ENCODE measurements at places on chromosomes 5 and 9.

- no peak for DNase-seq
Measured at GRCh38 chr5:95916687-95917085, 45.0 kb downstream of the ELL2 start.

GRCh38 chr9:69308206-69308931 is 16.6 kb upstream of the ENTREP1 start:
- no peak for DNase-seq

DNA sequence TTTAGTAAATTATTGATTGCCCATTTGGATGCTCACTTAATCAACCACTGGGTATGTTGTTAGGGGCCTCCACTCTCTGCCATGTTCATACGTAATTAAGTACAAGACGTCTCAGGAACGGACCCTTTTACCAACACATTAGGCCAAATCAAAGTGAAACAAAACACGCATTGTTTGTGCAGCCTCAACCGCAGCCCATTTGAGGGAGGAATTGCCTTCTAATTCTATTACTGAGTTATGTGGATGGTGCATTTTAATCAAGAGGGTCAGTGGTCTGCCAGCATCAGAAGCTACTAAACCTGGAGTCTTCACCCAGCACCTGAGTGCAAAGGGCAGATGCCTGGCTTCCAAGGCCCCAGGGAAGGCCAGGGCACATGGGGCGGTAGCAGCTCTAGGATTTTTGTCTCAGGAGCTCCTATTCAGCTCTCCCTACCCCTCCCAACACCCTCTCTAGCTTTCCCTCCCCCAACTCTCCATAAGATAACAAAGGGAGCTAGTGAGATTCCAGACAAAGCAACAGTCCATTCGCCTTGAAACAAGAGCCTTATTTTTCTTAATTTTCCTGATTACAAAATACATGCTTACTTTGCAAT is 7.9 kb upstream of the MED27 start:
- DNase-seq, result no peak

DNA sequence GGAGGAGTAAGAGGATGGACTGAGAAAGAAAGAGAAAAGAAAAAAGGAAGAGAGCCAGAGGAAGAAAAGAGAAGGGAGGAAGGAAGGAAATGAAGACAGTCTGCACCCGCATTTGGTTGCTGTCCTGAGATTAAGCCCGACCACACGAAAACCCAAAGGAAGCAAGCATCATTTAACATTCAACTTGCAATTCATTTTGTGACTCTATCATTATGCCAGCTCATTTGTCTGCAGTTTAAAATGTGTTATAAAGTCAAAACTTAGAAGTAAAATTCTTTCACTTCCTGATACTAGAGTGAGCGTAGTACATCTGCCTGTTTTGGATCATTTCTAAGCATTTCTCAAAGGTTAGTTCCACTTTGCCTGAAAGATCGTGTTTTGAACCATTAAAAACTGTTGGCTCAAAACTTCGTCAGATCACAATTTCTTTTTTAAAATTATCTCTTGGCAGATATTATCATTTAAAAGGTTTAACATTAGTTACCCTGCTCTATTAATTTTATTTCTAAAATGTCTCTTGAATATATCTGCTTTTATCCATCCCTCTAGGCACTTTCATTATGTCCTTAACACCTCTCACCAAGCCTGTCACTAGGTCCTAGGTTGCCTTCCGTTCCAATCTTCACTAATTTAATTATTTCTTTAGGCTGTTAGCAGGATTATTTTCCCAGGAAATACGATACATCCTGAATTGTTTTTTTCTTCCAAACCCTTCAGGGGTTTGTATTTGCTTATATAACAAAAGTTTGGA is 240.9 kb downstream of the TLE4 start:
- DNase-seq, result no peak

GRCh38 chr9:90813046-90813445 is 11.4 kb downstream of the SYK start:
- DNase-seq, result no peak

DNA sequence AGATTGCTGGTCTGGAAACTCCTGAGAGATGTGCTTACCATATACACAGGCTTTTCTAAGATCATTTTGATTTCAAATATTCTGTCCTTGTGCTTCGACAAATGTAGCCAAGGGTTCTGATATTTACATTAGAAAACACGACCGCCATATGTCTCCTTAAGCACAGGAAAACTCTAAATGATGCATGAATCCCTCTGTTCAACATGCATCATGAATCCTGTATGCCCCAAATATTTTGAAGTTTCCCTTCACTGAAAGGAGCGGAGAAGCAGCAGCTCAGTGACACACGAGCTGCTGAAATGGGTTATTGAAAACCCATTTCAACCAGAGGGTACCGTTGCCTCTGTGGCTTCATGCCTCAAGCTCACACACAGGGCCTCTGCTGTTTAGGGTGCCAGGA is 74.4 kb downstream of the NREP start:
- no peak for DNase-seq

- DNase-seq, result peak; percentile 48
Measured at GRCh38 chr9:136488247-136489214, 5.7 kb upstream of the SEC16A start.

- DNase-seq, result no peak
Measured at GRCh38 chr5:116576053-116576713, 1.6 kb upstream of the SEMA6A start.

DNA sequence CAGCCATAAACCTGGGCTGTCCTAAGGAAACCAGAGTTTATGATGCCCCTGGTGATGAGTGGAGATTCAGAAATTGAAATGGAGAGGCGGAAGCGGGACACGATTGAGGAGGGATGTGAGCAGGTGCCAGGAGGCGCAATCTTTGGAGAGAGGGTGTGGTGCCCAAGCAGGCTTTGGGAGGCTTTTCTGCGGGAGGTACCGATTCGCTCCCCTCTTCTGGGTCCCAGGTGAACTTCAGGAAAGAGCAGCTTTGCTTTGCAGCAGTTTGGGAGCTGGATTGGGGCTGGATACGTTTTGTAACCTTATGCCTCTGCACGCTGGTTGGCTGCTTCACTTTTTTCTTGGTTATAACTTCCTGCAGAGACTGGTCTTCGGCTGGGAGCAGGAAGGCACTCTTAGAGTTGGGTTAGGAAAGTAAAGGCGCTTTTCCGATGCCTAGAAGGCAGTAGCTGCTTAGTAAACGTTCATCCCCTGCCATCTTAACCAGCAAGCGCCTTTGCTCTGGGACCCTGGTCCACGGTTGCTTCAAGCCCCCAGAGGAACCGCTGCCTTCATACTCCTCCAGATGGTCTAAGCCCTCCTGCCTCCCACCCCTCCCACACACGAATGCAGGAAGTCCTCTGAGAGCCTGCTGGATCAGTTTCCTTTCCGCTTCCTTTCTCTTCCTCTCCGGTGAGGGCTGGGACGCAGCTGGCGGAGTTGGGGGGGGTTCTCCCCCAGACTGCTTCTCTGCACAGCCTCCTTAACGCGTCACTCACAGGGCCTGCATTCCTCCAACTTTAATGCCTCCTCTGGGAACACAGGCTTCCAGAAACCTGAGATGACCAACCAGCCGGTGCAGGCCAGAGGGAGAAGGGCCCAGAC is 15.2 kb upstream of the NEK6 start:
- no peak for DNase-seq

- no peak for DNase-seq
Measured at GRCh38 chr5:124193371-124193789, 553.1 kb downstream of the ZNF608 start.

DNA sequence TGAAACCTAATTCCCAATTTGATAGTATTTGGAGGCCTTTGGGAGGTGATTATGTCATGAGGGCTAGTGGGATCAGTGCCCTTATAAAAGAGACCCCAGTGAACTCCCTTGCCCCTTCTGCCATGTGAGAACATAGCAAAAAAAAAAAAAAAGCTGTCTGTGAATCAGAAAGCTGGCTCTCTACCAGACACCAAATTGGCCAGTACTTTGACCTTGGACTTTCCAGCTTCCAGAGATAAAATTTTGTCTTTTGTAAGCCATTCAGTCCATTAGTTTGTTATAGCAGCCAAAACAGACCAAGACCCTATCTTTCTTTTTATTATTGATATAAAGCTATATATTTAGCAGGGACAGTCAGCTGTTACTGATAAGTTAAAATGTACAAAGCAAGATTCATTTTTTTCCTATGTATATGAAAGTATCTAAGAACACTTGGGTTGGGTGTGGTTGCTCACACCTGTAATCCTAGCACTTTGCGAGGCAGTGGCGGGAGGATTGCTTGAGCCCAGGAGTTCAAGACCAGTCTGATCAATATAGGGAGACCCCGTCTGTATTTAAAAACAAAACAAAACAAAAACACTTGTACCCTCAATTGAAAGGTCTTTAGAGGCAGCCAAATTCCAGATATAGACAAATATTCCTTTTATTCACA is 8.1 kb upstream of the C5orf24 start:
- no peak for DNase-seq

DNA sequence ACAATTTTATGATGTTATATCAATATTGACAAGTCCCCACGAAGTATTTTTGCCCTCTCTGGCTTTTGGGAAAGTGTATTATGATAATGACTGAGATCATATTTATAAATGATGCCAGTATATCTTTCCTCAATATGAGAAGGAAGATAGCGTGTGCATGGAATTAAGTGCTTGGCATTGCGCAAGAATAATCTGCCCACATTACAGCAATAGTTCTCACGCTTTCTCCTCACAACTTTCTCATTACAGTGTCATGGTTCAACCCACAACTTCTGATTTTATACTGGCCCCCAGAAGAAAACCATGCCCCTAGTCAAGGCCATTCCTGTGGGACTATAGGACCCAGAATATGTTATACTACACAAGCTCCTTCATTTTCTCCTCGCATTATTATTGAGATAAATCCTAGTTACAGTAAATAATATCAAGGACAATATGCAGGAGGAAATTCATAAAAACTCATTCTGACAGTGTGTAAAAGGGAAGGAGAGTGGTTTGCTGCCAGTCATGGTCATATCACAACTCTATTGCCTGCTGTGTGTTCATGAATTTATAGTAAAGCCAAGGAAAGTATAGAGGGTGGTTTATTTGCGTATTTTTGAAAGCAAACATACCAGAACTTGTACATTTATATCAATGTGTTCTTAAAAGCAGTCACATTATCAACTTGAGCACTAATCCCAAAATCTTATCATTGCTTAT is 114.1 kb downstream of the PIK3R1 start:
- DNase-seq, result no peak

- no peak for DNase-seq
Measured at GRCh38 chr9:83444110-83444509, 94.1 kb downstream of the FRMD3 start.

- DNase-seq, result no peak
Measured at GRCh38 chr5:102879741-102880140, 124.6 kb downstream of the PAM start.

- DNase-seq, result no peak
Measured at GRCh38 chr5:144201588-144201987, 30.9 kb downstream of the KCTD16 start.

GRCh38 chr9:4243113-4243512 is 56.8 kb downstream of the GLIS3 start:
- no peak for DNase-seq

- no peak for DNase-seq
Measured at GRCh38 chr5:144072518-144072927, 97.9 kb downstream of the YIPF5 start.

- DNase-seq, result no peak
Measured at GRCh38 chr9:801399-802071, 40.0 kb upstream of the DMRT1 start.

DNA sequence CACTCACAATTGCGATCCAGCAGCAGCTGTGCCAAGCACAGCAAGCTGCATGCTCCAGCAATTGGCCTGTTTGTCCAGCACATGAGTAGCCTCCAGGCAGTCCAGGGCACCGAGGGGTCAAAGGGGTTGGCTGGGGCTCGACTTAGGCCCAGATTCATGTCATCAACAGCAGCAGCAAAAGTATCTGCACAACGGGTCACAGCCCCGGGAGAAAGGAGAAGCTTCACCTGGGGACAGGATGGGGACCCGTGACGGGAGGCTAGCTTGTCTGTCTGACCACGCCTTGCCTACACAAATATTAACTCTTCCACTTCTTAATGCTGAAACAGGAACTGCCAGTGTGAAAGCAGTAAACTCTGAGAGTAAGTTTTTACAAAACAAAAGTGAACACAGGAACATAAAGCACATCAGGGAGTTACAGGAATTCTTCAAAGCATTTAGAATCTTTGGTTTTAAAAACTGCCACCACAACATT is 191.2 kb downstream of the PIK3R1 start:
- no peak for DNase-seq

GRCh38 chr9:26210338-26210851 is 532.2 kb upstream of the TUSC1 start:
- DNase-seq, result no peak

- no peak for DNase-seq
Measured at GRCh38 chr9:97704851-97705250, 7.7 kb upstream of the XPA start.

GRCh38 chr5:136457390-136458013 is 92.2 kb upstream of the TRPC7 start:
- DNase-seq, result no peak

DNA sequence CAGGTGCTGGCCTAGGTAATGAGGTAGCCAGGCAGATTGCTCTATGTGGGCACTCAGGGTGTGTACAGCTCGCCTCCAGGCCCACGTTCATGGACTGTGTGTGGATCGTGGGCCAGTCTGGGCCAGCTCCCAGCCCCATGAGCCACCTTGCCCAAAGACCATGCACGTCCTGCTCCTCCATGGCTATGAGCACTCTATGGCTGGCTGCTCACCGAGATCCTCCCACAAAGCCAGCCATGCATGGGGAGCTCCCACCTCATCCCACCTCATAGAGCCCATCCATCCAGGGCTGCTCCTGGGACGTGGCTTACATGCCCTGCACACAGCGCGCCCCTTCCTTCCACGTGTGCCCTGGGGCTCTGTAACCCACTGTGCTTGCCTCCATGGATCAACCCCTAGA is 262.5 kb upstream of the IRX1 start:
- DNase-seq, result no peak

- DNase-seq, result no peak
Measured at GRCh38 chr9:106481013-106481609, 381.9 kb upstream of the ZNF462 start.

DNA sequence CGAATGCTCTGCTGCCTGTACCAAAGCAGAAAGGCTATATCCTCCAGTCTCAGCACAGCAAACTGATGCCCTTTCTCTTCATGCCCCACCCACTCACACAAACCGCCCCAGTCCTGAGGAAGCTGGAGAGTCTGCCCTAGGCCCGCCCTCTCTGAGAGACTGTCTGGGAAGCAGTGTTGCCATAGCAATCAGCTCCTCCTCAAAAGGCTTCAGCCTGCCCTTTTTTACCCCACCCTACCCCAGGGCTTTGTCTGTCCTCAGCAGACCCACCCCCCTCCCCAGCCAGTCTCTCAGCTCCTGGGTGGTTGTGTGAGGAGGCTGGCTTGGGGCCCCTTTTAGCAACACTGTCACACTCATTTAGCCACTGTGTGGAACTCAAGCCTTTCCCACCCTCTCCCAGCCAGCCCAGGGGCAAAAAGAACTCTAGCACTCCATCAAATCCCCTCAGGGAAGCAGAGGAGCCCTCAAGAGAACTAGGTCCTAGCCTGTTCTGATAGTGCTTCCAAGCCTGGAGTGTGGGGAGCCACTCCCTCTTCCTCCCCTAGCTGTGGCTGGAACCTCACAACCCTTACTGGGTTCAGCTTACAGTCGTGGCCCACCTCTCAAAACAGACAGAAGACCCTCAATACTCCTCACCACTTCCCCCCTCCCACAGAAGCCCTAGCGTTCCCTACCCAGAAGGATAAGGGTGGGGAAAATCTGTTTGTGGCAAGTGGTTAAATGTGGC is 1.4 kb downstream of the ATOSB start:
- DNase-seq, result no peak

- DNase-seq, result no peak
Measured at GRCh38 chr5:95668728-95669127, 14.1 kb downstream of the SPATA9 start.

GRCh38 chr5:9239071-9239470 is 306.8 kb downstream of the SEMA5A start:
- no peak for DNase-seq
